ENCODE measurements at places on chromosomes 3 and 15.

DNA sequence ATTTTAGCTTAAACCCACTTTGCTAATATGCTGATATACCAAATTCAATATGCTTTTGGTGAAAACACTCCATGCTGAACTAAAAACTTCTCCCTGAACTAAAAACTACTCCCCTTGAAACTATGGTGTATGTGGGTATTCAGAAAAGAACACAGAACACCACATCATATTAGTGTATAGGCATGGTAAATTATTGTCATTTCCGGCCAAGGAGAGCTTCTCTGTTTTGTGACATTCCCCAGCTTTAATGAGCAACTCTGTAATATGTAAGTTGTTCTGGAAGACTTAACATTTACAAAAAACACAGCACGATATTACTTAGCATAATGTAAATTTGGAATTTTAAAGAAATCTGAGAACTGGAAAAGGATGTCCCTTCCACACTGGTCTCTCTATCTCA, 269.9 kb upstream of the WNT5A start:
- no peak for DNase-seq

DNA sequence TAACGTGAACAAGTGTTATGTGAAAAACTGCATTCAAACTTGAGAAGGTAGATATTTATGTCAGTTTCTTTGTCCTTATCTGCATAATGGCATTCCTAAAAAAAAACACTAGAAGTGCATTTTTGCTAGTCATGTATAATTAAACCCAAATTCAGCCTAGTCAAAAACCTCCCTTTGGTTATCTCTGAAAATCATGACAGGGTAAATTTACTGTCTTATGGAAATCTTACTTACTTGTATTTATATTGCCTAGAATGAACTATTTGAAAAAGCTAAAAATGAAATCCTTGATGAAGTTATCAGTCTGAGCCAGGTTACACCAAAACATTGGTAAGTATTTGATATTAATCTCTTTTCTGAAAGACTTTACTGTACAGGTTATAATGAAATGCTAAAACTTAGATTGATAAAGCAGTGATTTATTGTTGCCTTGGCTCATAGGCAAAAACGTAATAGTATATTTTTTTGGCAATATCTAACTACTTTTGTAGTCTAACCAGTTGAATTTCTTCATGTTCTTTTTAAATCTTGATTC, 55.6 kb downstream of the OPA1 start:
- no peak for DNase-seq

DNA sequence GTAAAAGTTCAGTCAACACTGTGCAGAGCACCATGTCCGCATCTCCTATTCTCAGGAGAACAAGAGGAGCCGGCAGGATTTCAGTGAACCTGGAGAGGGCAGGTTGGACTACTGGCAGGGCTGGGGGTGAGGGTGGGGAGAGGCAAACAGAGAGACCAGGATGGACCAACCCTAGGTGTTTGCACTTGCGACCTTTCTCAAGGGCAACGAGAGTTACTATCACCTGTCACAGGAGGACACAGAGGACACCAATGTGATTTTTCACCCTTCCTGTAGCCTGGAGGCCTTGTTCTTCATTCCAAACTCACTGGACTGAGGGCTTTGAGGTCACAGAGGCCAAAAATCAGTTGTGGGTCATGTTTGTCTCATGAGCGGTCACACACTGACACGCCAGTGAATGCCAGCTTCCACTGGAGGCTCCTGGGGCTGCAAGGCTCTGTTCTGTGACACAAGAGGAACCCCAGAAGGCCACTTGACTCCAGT, 89.5 kb downstream of the CPN2 start:
- peak; percentile 40 for DNase-seq

DNA sequence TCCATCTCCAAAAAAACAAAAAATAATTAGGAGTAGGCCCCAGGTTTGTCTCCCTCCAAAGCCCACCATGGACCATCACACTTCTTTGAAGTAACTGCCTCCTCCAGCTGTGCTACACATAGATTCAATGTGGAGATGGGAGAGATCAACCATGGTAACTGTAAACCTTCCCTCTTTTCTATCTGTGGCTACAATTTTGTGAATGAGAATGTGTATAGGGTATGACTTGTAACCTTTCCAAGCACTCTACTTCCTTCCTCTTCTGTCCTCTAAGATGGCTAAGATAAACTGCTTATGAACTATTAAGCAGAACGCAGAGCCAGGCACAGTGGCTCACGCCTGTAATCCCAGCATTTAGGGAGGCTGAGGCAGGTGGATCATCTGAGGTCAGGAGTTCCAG, 55.5 kb upstream of the ATP11B start:
- DNase-seq, result no peak

DNA sequence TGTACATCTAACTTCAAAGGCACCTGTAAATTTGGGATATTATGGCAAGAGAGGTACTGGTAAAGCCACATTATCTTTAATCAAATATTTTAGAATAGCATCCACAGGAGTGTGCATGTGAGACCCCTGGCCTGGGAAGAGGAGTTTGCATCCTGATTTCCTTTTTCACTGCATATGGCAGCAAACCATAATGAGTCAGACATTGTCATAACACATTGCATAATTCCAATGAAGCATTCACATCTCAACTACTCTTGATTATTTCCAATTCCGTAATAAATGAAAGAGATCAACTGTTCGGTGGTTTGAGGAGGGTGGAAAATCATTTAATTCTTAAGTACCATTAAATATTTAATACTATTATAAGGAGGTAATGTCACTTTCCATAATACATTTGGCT, 215.0 kb downstream of the MECOM start:
- no peak for DNase-seq

- no peak for DNase-seq
Observed at GRCh38 chr3:195762611-195763010, 41.8 kb downstream of the MUC20 start.

DNA sequence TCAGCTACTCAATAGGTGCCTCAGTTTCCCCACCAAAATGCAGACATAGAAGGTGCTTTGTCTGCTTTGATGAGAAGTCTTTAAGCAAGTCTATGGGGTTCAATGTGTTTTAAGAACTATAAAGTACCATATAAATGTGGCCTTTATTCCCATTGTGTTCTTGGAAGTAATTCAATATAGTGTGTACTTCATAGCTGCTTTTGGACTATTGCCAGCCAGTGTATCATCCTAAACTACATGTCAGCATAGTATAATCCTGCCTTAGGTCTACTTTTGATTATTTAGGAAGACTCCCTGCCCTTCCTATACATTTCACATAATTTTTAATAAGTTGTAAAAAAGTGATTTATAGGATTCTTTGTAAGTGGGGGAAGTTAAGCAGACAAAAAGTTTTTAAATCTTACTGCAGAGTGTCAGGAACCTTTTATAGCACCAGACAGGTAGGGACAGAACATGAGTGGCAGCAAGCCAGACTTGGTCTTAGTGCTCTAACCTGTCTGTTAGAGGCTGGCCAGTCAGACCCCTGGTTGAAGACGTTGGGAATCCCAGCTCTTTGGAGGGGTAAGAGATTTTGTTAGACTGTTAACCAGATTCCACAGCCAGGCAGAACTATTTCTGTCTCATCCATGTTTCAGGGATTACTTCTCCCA, 48.4 kb downstream of the MLH1 start:
- DNase-seq, result no peak

DNA sequence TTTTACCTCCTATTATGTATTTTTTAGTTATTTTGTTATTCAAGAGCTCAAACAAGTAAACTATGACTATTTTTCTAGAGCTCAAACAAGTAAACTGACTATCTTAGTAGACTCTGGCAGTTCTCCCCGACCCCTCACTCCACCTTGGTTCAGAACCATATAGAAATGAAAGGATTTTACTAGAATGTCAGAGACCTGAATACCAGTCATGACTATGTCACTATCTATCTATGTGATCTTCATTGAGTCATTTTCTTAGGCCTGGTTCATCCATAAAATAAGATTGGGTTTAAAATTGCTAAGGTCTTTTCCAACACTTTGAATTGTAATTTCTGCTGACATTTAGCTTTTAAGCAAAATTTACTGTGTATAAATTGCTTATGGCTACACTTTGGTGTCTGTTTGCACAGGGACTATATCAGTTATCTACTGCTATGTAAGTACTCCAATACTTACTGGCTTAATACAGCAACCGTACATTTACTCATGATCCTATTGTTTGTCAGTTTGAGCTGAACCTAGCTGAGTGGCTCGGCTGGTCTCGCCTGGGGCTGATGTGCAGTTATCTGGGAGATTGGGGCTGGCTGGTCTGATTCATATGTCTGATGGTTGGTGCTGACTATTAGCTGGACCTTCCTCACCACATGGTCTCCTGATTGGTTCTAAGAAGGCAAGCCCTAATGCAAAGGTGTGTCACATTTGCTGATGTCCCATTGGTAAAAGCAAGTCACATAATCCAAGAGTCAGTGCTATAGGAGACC, 37.0 kb downstream of the RASA2 start:
- peak; percentile 53 for DNase-seq

DNA sequence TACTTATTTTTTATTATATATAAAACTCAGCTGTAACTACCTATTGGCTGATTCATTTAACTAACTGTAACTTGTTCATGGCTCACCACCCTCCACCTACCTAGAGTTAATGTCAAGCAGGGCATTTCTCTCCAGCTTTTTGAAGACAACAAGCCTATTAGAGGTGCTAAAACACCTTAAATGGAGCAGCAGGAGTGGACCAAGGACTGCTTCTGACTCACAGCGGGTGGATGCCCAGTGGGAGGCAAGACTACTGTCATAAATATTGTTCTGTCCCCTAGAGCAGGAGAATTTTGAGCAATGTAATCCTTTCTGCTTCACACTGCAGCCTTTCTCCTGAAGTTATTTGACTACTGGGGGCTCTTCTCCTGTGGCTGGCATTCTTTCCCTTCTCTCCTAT, 146.9 kb downstream of the CLSTN2 start:
- DNase-seq, result no peak

GRCh38 chr3:149832086-149832485, 19.1 kb downstream of the RNF13 start:
- no peak for DNase-seq

DNA sequence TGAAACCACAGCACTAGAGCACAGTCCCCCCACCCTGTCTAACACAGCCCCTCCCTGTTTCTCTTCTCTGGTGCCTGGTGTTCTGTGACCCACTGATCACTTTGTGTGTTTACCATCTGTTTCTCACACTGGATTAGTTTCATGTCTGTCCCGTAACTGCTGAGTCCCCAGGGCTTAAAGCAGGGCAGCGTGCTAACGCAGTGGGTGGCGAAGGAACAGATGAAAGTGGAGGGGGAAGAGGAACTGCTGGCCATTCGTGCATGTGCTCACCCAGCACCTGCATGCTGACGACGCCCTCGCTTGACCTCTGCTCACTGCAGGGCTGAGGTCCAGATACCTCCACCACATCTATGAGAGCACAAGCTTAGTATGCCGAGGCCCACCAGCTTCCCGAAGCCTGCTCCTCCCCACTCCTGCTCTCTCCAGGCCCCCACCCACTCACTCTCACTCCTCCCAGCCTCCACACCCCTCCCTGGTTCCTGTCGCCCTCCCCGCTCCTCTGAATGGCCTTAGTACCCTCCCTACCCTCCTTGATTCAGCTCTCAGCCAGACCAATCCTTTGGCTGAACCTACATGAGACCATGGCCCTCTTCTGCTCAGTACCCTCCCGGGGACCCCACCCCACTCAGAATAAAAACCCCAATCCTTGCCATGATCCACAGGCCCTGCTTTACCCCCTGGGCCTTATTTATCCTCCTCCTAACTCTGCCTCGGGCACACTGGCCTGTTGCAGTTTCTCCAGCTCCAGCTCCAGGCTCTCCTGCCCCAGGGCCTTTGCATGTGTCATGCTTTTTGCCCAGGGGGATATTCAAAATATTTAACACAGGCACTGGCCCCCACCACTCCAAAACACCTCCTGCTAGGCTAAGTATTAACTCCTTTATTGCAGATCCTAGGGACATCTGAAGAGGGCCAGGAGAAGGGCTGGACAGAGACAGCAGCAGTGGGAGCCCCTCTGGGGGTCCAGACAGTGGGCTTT, 15.1 kb upstream of the IQSEC1 start:
- no peak for DNase-seq

DNA sequence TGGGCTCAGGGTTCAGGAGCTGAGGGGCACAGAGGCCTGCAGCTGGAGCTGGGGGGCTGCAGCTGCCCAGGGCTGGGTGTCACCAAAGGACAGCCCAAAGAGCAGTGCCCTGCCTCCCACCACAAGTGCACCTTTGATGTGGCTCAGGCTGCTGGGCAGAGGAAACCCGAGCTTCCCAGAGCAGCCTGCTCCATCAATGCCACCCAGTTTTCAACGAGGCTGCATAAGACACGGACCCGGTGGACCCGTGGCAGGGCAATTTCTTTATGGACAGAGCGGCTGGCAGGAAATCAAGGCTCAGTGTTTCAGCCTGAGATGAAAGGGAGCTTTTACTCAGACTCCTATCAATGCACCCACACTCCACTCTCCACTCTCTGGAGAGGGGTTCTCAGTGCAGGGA, 18.7 kb downstream of the SEMA5B start:
- DNase-seq, result no peak

DNA sequence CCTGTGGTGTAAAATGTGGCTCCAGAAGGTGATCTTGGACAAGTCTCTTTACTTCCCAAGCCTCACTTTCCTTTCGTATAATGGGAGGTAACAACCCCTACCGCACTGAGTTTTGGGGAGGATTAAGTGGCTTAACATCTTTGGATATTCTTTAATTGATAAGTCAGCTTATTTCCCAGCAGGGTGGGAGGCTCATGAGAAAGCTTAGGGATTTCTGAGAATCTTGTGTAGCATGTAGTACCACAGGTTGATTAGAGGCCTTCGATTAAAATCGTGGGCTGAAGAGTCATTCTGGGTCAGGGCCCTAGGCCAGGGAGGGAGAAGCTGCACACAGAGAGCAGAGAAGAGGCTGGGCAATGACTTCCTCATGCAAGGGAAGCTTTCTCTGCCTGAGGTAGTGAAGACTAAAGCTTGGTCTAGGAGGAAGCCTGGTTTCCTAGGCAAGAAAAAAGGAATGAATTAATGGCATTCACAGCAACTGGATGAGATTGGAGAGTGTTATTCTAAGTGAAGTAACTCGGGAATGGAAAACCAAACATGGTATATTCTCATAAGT, 1.5 kb upstream of the NMNAT3 start:
- DNase-seq, result no peak

- no peak for DNase-seq
Observed at GRCh38 chr3:185856652-185857051, 31.8 kb upstream of the IGF2BP2 start.

- no peak for DNase-seq
Observed at GRCh38 chr3:170354760-170355159, 2.8 kb upstream of the SKIL start.

- DNase-seq, result no peak
Observed at GRCh38 chr3:144921710-144922109, 950.1 kb downstream of the DIPK2A start.

- DNase-seq, result peak; percentile 77
Observed at GRCh38 chr15:75452865-75453702, 1.6 kb upstream of the SIN3A start.

- DNase-seq, result no peak
Observed at GRCh38 chr3:15638193-15638890, 36.8 kb downstream of the BTD start.

DNA sequence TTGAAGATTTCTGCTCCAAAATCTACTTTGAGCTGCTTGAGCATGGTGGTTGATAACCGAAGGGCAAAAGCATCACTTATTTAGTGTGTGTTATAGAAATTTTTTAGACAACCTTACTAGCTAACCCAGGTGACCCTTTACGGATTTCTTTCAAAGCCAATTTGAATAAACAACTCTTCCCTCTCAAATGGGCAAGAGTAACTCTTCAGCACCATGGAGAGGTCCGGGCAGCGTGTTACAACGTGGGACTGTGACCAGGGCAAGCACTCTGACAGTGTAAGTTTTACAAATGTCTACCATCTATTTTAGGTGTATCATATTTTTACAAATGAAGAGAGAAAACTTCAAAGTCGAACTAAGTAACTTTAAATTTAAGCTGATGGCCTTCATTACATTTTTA, 471.8 kb downstream of the MFSD1 start:
- DNase-seq, result peak; percentile 78
